Hepatocyte (in vitro differentiated cells): ENCODE measurements at places on chromosomes 7 and 10. TPM values are rescaled to one million over a fixed set of nuclear protein-coding genes. Genes with fewer than 3 reads are reported as not detected.

- DNase-seq = no peak
Observed at GRCh38 chr7:111235709-111236108, 144.8 kb downstream of the LRRN3 start.

DNA sequence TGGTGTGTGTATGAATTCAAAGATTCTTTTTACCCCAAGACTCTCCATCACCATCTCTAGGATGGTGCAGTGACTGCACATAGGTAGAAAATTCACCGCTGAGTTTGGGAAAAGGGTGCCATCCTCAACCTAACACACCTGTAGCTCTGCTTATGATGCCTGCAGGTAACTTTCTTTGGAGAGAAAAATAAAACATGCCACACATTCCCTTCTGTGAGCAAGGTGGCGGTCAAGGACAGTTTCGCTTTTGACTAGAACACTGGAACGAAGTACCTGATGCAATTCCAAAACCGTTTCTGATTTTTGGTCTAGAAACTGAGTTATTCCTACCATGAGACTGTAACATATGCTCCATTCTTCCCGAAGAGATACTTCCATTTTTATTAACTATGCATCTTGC is 205.6 kb downstream of the FGFR2 start:
- no peak for DNase-seq

PDZD8 gene
- total RNA-seq = 45.6 and 77.2 TPM in 2 replicates

SPDYE9 gene
- 0.07 TPM in 1 of 2 replicates, not detected in the other for total RNA-seq

DNA sequence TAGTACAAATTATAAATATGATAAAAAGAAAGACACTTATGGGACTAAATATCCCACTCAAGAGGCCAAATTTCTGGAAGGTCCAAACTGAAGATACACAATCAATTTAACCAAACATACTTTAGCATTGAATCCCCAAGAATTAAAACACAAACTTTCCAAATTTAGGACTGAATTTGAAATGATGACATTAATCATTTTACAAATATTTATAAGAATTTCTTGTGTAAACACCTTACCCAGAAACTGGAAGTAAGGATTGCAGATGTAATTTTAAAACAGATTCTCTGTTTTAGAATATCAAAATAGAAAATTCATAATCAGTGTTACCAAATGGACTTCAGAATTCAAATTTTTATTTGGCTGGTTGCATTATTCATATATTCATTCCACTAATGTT is 588.2 kb upstream of the KCND2 start:
- no peak for DNase-seq

DNA sequence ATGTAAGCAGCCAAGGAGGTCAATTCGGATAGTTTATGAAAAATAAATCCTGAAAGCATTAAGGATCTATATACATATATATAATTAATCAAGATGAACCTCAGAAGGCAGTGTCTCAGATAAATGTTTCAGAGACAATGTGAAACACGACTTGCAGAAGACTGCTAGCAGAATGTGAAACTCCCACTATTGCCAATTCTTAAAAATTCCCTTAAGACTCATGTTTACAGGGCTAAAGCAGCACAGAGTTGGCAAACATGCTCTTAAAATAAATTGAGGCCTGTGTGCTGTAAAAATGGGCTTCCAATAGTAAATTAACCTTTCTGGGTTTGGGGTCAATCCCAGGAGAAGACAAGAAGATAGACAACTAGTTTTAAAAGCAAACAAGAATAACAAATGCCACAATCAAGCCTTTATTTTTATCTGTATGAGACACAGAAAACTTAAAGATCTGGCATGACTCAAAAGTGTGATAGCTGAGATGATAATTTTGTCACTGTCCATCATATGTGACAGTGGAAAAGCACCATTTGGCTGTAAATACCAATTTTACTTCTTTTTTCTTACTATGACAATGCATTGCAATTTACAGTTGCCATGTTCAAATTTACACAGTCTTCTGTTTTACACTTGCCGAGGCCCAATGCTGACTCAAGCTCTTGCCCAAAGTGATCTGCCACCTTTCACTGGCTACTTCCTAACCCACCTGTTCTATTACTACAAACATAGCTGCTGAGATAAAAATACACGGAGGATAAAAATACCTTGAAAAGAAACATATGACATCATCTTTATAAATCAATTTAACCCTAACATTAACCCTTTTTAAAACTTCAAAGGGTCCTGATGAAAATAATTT is 78.6 kb downstream of the CHCHD3 start:
- DNase-seq = no peak

- DNase-seq = peak; percentile 23
Observed at GRCh38 chr7:88357781-88358525, 51.3 kb upstream of the STEAP4 start.

DNA sequence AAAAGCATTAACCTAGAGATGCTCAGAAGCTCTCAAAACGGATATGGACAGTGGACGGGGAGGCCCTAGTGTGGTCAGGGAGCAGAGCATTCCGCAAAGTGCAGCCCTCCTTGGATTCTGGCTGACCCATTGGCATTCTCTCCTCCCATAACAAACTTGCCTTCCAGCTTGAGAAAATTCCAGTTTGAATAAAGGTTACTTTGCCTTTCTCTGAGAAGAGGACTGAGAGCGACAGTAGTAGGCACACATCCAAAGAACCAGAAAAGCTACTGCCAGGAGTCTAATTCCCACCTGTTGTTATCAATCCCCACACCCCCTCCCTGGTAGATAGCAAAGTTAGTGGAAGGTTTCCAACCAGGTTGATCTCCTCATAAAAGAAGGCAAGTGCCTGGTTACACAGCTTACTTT is 84.7 kb upstream of the TRIL start:
- no peak for DNase-seq

FKBP9 gene
- total RNA-seq = 91.2 and 109 TPM in 2 replicates

- DNase-seq = no peak
Observed at GRCh38 chr7:7868572-7868899, 100.1 kb upstream of the GLCCI1 start.
